ENCODE measurements at places on chromosomes 6 and 20. TPM values are rescaled to one million over a fixed set of nuclear protein-coding genes. Genes with fewer than 3 reads are reported as not detected.

Gene TREM2
- not detected for total RNA-seq

Gene HLA-DOB
- total RNA-seq: not detected

GRCh38 chr6:140382355-140382754 is 1007.9 kb upstream of the CITED2 start:
- DNase-seq: no peak
- H3K27me3 ChIP-seq: peaks cover 4% of the 10 kb centered on the region
- no peaks in the 10 kb centered on the region for H3K4me1 ChIP-seq
- H3K27ac ChIP-seq: no peak overlapping the region
- H3K4me3 ChIP-seq: no peak overlapping the region

- peaks cover 3% of the 10 kb centered on the region for H3K4me1 ChIP-seq
- no peaks in the 10 kb centered on the region for H3K27me3 ChIP-seq
- no peak overlapping the region for H3K4me3 ChIP-seq
- no peaks in the 10 kb centered on the region for H3K36me3 ChIP-seq
- H3K27ac ChIP-seq: no peak overlapping the region
These were observed 75.0 kb downstream of the SHLD1 start for GRCh38 chr20:5825130-5825719.

Gene GRIK2
- total RNA-seq: 2.8 TPM

Gene ELOVL4
- 3.3 TPM for total RNA-seq
